ENCODE measurements at places on chromosomes 6 and 20.

GRCh38 chr6:40762981-40763380 lies 175.8 kb upstream of the LRFN2 start:
- no peak for DNase-seq

DNA sequence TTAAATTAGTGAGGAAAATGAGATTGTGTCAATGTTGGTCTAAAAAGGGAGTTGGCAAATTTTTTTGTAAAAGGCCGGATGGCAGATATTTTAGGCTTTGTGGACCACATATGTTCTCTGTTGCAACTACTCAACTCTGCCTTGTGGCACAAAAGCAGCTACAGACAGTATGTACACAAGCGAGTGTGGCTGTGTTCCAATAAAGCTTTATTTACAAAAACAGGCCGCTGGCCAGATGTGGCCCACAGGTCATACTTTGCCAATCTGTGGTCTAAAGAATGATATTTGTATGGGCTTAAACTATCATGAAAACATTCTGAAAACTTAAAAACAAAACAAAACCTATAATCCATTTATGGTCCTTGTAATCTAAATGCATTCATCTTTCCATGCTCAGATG lies 228.3 kb downstream of the CLIC5 start:
- no peak for DNase-seq

DNA sequence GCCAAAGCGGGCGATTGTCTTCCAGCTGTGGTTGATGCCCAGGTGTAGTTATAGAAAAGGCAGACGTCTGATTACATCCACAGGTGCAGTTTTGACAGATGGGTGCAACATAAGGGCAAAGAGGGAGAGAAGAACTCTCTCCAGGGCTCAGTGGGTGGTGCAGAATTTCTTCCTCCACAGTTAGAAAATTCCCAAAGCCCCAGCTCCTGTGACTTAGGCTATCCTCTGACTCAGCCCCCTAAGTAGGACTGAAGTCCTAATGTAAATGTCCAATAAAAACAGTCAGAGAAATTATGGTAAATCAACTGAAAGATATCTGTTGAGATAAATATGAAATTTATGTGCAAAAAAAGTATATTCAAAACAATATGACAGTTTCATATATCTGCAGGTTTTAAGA lies 31.4 kb downstream of the LYRM4 start:
- DNase-seq, result no peak

DNA sequence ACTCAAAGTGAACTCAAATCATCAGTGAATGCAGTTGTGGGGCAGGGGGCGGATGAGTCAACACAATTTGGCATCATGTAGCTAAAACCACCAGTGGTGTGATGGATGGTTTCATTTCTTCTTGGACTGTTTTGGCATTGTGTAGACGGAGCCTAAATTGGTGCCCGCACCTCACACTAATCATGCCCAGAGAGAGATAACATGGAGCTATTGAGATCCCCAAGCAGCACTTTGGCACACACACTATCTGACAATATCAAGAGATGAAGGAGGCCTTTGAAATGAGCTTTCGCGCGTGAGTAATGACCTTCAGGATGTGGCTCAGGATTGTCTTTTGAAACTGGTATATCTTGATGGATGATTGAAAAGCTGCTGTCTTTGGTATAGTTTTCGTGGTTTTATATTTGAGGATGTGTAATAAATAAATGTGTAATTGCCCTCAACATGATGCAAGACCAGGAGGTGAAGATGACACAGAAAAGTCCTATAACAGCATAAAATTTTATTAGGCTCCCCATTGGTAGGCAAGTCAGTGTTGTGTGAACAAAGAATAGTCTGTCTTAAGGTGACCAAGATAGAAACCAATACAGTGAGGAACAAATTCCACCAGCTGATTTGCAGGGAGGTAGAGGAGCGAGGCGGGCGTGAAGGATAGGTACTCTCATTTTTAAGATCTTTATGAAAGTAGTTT lies 174.2 kb downstream of the TSHZ2 start:
- DNase-seq, result no peak

GRCh38 chr6:45728674-45729073 lies 287.0 kb downstream of the CLIC5 start:
- DNase-seq, result no peak

GRCh38 chr6:6851059-6851948 lies 256.5 kb upstream of the RREB1 start:
- peak; percentile 66 for DNase-seq

DNA sequence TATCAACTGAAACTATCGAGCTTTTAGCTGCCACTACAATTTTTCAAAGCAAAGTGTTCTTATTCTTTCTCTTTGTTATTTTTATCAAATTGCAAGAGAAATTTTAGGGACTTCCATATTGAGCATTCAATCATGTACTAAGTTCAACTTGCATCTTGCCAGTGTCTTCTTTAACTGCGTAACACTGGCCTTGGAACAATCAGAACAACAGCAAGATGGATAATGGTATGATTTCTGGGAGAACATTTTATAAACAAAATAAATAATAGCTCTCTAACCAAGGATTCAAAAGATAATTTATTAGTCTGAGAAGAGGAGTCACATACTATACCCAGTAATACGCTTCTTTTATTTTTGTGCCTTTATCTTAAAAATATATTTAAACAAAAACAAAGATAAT lies 168.0 kb downstream of the ISM1 start:
- no peak for DNase-seq

DNA sequence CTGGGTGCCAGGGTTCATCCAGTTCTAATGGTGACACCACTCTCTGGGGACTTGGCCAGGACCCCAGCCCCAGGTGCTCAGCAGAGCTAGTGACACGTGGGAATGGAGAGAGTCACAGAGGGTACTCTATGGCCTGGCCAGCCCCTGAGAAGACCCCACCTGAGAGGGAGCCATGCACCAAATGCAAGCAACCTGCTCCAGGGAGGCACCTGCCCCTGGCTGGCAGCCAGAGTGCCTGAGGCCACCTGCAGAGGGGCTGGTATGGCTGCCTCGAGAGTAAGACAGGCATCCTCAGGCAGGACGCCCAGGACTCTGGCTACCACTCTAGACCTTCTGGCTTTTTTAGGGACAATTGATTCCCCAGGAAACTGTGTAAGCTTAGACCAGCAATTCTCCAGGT lies 38.6 kb upstream of the CST7 start:
- DNase-seq, result no peak

GRCh38 chr20:57389695-57390603 lies 1.2 kb upstream of the RBM38 start:
- DNase-seq, result no peak

GRCh38 chr6:20717743-20718142 lies 183.5 kb downstream of the CDKAL1 start:
- no peak for DNase-seq

- DNase-seq, result peak; percentile 15
Measured at GRCh38 chr6:112717401-112717800, 370.3 kb downstream of the RFPL4B start.

DNA sequence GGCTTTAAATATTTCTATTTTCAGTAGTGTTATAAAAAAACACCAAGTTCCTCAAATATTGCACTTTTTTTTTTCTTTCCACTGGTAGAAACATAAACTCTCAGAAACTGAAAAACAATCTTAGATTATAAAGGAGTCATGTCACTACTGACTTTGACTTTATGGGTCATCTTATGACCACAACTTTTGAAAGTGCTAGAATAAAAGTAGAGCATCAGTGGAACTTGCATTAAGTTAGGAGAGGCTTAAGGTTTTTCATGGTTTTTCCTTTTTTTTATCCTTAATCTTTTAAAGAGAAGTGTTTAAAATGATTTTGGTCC lies 56.6 kb upstream of the SUPT3H start:
- no peak for DNase-seq
